Smooth muscle cell of the brain vasculature (primary cell): ENCODE measurements at places on chromosomes 2 and 18.

GRCh38 chr18:37701967-37702366 lies 136.4 kb upstream of the CELF4 start:
- DNase-seq, result no peak

- DNase-seq, result no peak
Measured at GRCh38 chr2:41283079-41283775, 764.6 kb upstream of the PKDCC start.

DNA sequence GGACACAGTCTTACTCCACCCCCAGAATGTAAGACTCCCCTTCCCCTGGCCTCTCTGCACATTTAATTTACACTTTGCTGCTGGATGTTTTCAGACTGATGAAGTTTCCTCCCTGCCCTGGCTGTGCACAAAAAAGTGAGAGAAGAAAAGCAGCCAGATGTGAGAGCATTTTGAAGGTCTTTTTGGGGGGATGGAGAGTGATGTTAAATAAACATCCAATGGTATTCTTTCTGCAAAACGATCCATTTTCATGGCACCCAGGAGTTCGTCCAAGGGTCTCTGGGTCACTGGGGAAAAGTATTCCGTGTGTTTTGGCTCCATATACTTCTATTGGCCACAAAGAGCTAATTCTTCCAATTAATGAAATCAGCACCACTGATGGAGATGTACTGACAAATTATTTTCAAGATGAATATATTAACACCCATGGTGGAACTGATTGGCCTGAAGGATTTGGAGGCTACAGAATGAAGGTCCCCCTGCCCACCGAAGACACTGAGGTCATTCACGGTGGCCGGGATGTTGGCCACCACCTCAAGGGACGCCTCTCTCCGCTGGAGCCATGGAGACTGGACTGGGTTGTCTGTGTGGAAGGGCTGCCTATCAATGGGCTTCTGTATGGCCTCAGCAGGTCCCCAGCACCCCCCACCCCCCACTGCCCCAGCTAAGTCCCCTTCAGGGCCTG lies 107.6 kb upstream of the PKDCC start:
- no peak for DNase-seq

GRCh38 chr2:102662833-102663232 lies 43.5 kb downstream of the SLC9A2 start:
- DNase-seq, result no peak

DNA sequence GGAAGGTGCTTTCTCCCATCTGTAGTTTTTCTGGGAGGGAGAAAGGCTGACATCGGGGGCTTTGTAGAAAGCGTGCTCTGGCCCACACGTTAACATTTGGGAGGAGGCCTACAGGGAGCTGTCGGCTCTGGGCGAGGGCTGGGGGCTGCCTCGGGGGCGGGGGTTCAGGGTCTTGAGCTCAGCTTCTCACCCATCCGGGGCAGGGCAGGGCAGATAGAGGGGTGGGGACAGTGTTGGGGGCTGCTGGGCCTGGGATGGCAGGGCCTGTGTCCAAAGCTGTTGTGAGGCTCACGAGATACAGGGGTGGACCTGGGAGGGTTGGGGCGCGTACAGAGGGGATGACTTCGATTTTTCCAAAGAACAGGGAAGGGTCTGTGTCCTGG lies 27.0 kb downstream of the NFATC1 start:
- DNase-seq, result no peak

GRCh38 chr2:60597346-60597745 lies 43.9 kb upstream of the BCL11A start:
- no peak for DNase-seq

DNA sequence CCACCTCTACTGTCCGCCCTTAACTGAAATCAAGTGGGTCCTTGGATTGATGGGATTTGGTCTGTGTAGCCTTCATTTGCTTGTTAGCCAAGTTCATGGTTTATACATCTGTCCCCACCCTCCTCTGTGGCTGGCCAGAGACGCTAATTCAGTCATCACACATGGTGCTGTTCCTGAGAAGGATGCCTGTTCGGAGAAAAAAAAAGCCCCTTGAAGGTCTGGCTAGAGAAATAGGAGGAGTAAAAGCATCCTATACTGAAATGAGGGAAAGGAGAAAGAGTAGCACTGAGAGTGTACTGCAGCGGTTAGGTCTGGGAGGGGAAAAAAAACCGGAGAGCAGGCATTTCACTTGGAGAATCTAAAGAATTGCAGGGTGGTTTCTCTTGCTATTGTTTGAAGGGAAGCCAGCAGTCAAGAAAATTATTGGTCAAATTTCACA lies 180.6 kb upstream of the EPAS1 start:
- no peak for DNase-seq

DNA sequence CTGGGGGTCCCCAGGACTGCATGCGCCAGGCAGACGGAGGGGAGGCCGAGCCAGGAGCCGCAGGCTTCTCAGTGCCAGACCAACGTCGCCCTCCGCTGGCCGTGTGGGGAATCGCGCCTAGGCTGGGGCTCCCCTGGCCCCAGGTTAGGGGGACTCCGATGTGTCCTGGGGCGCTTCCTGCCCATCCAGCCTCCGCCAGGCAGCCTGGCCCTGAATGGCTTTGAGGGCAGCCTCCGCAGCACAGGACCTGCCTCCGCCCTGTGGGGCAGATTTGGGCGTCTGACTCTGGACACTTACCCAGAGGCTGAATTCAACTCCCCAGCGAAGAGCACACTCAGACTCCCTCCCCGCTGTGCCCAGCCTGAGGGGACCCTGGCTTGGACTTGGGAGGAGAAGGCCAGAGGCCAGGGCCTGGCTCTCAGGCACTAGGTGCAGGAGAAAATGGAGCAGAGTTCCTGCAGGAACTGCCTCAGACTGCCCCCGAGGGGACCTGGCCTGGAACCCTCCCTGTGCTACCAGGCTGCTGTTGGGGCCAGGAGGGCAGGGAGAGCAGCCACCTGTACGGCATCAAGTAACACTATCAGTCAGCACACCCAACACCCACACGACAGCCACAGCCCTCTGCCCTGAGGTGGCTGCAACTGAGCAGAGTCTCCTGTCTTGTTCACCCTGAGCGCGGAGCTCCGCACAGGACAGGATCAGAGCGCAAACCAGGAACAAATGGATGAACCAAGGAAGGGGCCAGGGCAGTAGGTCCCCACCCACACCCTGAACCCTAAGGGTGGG lies 597 bp upstream of the TEKT4 start:
- DNase-seq, result no peak

DNA sequence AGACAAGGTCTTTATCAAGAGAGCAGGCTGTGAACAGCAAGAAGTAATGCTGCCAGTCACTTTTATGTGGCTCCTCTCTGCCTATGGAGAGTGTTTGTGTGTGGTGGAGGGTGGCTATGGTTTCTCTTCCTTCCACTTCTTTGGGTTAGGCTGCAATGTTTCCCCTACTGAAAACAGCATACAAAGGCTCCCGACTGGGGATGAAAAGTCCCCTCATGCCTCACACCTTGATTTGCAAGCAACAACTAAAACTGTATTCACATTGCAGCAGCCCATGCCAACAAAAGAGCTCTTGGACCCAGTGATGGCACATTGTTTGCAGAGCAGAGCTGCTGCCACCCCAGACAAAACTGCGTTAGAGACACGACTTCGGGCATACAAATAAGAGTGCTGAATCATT lies 301.6 kb downstream of the SLC8A1 start:
- DNase-seq, result no peak

- DNase-seq, result no peak
Measured at GRCh38 chr18:75083761-75084160, 125.2 kb downstream of the PTGR3 start.

GRCh38 chr18:23213200-23213599 lies 77.9 kb downstream of the CABLES1 start:
- no peak for DNase-seq

- no peak for DNase-seq
Measured at GRCh38 chr18:51506811-51507210, 309.3 kb upstream of the MEX3C start.

DNA sequence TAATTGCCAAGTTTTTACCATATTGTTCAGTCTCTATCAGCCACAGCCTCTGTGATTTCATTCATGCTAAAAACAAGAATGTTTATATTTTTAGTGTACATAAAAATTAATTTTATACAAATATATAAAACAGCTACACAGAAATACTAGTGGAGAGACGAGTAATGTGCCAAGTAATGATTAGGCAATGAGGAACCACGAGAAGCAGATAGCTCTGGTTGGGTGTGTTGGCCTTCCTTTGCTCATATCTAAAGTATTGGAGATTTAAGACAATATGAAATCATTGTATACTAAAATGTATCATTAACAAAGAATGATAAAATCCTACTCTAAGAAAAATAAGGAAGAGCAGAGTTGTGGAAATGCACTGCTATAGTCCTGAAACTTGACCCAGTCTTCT lies 326.7 kb downstream of the AGAP1 start:
- DNase-seq, result no peak

DNA sequence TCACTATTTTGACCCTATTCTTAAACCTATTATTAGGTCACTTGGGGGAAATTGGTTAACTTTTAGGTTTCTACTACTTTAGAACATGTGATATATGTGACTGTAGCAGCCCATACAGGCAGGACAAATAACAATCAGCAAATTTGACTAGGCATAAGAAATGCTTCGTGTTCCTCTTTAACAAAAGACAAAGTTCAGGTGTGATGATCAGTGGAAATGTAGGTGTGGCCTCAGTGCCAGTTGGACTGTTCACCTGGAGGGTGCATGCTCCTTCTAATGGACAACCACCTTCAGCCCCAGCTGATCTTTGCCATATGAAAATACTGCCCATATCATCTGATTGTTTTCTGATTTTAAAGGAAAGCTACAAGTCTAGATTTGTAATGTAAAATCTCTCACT lies 6.4 kb downstream of the PDK1 start:
- no peak for DNase-seq

- DNase-seq, result no peak
Measured at GRCh38 chr2:201021914-201022313, 49.6 kb downstream of the HYCC2 start.
